Neuronal stem cell (in vitro differentiated cells): ENCODE measurements at places on chromosomes 5 and 9.

DNA sequence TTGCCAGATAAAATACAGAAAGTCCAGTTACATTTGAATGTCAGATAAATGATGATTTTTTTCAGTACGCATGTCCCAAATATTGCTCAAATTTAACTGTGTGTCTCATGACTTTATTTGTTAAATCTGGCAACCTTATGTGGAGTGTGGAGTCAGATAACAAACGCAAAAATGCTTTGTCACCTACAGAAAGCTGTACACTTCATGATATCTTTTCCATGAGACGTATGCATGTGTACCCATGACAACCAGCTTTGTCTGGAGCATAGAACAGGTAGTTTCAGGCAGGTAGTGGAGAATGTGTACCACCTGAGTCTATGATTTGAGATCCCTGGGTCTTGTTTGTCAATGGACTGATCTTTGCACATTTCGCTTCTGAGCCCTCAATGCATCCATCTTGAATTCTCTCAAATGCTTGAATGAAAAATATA lies 105.5 kb upstream of the CPEB4 start:
- no peak for DNase-seq

DNA sequence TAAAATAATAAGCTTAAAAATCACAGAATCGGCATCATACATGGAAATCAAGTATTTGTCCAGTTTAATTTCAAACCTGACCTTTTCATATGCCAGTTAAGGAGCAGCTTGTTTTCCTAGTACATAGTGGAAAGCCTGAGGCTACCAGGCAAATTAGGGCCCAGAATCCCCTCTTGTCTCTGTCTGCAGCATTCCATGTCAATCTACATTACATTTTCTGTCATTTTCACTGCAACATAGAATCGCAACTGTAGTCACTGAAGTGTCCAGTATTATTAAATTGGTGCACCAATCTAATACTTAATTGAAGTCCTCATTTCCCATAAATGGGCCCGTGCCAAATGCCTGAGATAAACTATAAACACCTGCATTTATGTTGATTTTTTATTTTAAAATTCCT lies 1352.2 kb upstream of the ACO1 start:
- DNase-seq = no peak

DNA sequence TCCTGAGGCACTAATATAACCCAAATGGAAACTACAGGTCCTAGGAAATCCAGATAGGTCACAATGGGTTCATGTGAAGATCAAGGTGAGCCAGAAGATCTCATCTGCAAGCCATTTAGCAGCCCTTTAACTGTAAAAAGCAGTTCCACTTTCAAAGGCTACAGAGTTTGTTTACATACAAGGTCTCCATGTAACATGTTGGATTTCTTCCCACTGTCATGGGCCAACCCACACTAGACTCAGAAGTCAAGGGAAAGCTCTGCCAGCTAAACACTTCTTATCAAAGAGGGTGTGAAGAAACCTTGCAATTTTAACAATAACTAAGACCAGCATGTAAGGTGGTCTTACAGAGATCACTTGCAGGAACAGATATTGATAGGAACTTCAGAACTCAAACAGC lies 3.8 kb upstream of the CTNNAL1 start:
- no peak for DNase-seq

DNA sequence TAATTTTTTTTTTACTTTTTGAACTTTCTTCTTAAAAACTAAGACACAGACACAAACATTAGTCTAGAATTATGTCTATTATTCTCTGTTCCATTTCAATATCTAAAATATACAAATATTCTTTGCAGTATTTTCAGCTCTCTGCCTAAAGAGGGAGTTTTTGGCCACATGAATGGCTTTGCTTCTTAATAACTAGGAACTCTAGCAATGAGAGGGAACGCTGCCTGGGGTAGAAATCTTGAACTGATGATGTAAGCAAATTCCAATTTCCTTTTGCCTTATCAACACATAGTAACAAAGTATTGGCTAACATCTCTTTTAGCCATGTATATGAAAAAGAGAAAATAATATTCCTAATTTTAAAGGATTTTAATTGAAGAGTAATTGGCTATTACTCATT lies 51.9 kb downstream of the SLC25A46 start:
- no peak for DNase-seq

DNA sequence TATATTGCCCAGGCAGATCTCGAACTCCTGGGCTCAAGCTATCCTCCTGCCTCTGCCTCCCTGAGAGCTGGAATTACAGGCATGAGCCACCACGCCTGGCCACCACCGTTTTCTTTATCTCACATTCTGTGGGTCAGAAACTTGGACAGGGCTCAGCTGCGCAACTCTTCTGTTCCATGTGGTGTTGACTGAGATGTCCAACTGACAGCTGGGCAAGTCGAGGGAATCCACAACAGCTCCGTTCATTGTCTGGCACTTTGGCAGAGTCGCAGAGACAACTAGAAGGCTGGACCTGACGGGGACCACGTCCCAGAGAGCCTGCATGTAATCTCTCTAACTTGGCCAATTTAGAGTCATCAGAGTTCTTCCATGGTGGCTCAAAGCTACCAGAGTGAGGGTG lies 36.2 kb upstream of the AOPEP start:
- DNase-seq = no peak

- DNase-seq = peak; percentile 21
These were observed 44.5 kb downstream of the AMBP start for GRCh38 chr9:114033397-114034103.

DNA sequence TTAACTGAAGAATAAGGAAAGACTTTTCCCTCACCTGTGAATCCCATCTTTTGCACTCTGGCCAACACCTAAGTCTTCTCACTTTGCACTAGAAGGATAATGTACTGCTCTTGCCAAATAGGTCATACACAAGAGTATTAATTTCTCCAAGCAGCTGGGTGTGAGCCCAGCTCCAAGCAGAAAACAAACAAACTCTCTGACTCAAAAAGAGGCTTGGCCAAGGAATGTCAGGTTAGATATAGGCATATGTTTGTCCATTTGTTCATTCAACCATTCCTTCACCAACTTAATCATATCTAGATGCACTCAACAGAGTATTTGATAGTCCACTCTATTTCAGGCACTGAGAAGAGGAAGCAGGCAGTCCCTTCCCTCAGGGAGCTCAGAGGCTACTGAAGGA lies 84.4 kb downstream of the HTR4 start:
- no peak for DNase-seq

GRCh38 chr5:1005249-1005851 lies 3.3 kb upstream of the NKD2 start:
- no peak for DNase-seq

- no peak for DNase-seq
These were observed 12.8 kb downstream of the SPATA9 start for GRCh38 chr5:95669985-95670384.

DNA sequence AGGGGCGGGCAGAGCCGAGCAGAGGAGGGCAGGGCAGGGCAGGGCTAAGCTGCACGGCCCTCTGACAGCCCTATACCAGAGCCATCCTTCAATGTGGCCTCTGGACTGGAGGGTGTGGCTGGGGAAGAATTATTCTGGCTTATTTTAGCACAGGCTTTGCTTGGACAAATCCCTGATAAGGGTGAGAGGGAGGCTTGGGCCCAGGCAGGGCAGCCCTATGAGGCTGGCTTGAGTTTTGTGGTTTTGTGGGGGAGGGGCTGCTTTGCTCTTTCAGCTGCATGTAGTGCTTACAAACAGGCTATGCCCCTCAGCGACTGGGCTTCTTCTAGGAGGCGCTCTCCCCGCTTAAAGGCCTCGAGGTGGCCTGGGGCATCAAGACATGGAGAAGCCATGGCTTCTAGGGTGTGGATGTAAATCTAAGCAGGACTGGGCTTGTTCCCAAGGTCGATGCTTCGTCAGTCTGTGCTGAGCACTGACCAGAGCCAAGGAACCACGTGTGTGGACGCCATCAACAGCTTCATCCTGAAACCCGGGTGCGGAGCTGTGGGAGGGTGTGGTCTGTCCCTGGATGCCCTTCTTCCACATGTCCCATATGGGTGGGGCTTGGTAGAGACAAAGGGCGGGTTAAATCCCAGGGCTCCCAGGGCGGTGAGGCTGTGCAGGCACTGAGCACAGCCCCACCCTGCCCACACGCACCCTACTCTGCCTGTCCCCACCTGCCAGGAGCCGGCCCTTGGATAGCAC lies 45.7 kb upstream of the IPPK start:
- DNase-seq = no peak
